ENCODE measurements at places on chromosomes 2 and 18. TPM values are rescaled to one million over a fixed set of nuclear protein-coding genes. Genes with fewer than 3 reads are reported as not detected.

DNA sequence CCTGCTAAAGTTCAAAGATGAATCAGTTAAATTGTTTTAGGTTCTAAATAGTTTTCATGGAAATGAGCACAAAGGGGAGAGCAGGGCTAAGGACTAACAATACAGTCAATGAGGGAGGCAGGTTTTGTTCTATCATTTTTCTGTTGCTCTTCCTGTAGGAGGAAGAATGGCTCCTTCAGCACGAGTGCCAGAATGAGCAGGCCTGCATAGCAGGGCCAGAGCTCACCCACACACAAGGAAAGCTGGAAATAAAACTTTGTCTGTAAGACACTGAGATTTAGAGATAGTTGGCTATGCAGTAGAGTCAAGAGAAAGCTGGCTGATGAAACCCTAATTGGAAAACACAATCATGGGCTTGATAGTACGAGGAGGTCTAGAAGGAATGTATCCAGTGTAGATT is 313.3 kb downstream of the MBD2 start:
- H3K36me3 ChIP-seq, result no peaks in the 10 kb centered on the region
- H3K4me3 ChIP-seq, result no peak overlapping the region
- no peaks in the 10 kb centered on the region for H3K4me1 ChIP-seq

DNA sequence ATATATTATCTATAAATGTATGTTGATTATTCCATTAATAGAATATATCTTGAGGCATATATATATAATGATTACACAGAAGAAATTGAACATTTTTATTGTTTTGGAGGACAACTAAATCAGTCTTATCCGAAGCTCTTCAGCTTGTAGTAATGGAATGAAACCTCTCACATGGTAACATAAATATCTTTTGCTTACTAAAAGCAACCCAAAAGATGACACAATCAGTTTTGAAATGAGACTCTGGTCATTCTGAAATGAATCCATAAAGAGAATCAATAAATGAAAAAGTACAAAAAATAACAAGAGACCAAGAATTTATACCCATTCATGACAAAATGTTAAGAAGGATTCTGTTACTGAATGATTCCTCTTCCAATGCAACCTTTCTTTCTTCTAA is 110.2 kb downstream of the FIGN start:
- DNase-seq, result no peak
- H3K4me1 ChIP-seq, result peaks cover 35% of the 10 kb centered on the region
- no peaks in the 10 kb centered on the region for H3K27me3 ChIP-seq
- H3K4me3 ChIP-seq, result no peak overlapping the region

DNA sequence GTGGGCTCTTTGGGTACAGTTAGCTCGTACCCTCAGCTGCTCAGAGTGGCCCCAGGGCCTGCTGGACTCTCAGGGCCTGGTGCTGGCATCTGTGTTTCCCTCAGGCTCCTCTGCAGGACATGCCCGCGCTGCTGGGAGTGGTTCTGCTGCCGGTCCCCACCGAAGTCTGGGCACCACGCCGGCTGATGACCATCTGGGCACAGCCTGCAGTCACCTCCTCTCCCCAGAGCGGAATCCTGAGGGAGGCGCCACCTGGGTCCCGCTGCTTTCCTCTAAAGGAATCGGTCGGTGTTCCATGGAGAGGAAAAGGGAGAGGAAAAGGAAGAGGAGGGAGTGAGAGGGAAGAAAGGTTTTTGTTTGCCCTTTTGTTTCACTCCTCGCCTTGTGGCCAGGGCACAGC is 43.6 kb downstream of the MC2R start:
- H3K27ac ChIP-seq, result no peak overlapping the region
- H3K4me3 ChIP-seq, result no peak overlapping the region
- no peaks in the 10 kb centered on the region for H3K36me3 ChIP-seq
- H3K4me1 ChIP-seq, result no peaks in the 10 kb centered on the region
- DNase-seq, result no peak

GRCh38 chr2:232458661-232459418 is 2.9 kb downstream of the ALPI start:
- H3K36me3 ChIP-seq, result no peaks in the 10 kb centered on the region
- no peak for DNase-seq
- peaks cover 22% of the 10 kb centered on the region for H3K27me3 ChIP-seq
- H3K4me3 ChIP-seq, result no peak overlapping the region
- no peak overlapping the region for H3K27ac ChIP-seq
- peaks cover 33% of the 10 kb centered on the region for H3K4me1 ChIP-seq

DNA sequence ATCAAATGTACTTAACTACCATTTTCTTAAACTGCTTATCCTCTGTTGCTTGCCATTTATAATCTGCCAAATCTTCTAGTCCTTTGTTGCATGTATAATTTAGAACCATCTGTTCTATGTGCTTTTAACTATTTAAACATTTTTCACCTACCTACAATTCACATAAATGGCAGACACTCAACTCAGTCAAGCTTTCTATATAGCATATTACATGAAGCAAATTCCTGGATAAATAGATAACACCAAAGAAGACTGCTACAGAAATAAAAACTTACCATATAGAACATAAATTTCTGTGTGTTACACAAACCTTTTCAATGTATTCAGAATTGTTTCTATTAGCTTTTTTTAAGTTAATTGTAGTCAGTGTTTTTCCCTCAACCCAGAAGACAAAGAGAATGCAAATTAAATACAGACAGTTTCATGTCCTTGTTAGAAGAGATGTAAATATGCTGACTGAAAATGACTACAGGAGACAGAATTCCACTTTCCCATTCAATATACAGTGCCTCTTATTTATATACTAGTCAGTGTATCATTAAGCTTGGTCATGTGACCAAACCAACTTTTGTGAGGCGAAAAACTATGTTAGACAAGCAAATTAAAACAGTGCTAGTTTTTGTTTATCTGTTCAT is 2.6 kb downstream of the BAZ2B start:
- peak overlapping the region; percentile 82 for H3K4me3 ChIP-seq
- DNase-seq, result no peak
- H3K27ac ChIP-seq, result peak overlapping the region; percentile 98
- peaks cover 44% of the 10 kb centered on the region for H3K4me1 ChIP-seq
- H3K27me3 ChIP-seq, result no peaks in the 10 kb centered on the region

- H3K27ac ChIP-seq, result no peak overlapping the region
- no peaks in the 10 kb centered on the region for H3K27me3 ChIP-seq
- H3K4me3 ChIP-seq, result no peak overlapping the region
- peaks cover 43% of the 10 kb centered on the region for H3K4me1 ChIP-seq
These were observed 394.8 kb upstream of the FANCL start for GRCh38 chr2:58635801-58636375.

- no peak for DNase-seq
- H3K4me1 ChIP-seq, result peaks cover 15% of the 10 kb centered on the region
- H3K36me3 ChIP-seq, result peaks cover 3% of the 10 kb centered on the region
- no peaks in the 10 kb centered on the region for H3K27me3 ChIP-seq
These were observed 57.2 kb downstream of the CALCRL start for GRCh38 chr2:187390891-187391290.

GRCh38 chr2:15935189-15935588 is 5.2 kb upstream of the MYCN start:
- DNase-seq, result no peak
- no peak overlapping the region for H3K4me3 ChIP-seq
- peaks cover 44% of the 10 kb centered on the region for H3K27me3 ChIP-seq
- no peak overlapping the region for H3K27ac ChIP-seq

- no peaks in the 10 kb centered on the region for H3K27me3 ChIP-seq
- H3K4me3 ChIP-seq, result no peak overlapping the region
- peaks cover 33% of the 10 kb centered on the region for H3K4me1 ChIP-seq
- no peak overlapping the region for H3K27ac ChIP-seq
- no peak for DNase-seq
These were observed 85.3 kb upstream of the GALNT5 start for GRCh38 chr2:157172239-157172638.

DNA sequence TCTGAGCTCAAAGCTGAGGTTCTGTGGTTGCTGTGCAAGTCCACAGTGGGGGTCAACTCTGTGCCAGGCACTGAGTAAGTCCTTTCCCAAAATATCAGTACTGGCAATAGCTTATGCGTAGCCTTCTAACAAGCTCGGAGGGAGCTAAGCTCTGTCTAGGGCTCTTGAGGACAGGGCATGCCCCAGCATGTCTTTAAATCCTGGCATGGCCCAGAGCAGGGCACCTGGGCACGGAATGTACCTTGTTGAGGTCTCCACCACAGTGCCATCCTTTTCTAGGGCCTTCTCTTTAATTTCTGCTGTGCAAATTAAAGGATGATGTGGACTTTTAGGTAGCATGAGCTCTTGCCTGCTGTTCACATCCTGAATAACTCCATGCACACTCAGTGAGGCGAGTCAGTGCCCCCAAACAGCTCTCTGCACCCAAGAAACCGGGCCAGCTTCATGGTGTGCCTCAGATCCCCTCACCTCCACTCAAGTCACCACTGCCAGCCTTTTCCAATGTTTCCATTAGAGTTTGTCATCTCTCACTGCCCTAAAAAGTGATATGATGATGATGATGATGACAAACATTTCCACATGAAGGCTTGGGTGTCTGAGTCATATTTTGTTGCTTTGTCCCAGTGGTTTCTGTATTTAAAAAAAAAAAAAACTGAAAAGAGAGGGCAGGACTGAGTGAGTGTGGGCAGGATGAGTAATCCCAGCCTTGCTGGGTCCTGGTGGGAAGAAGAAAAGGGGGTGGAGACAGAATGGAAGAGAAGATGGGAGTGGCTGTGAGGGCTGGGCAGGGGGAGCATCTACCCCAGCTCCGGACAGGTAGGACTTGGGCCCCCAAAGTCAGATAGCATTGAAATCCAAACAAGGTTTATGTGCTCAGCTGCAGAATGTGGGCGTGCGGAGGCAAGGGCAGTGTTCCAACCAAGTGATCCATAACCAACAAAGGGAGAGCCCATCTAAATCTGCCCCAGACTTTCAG is 78.9 kb downstream of the ZBTB7C start:
- no peaks in the 10 kb centered on the region for H3K36me3 ChIP-seq
- peaks cover 15% of the 10 kb centered on the region for H3K4me1 ChIP-seq
- DNase-seq, result no peak
- H3K27me3 ChIP-seq, result peaks cover 15% of the 10 kb centered on the region

GRCh38 chr2:238710032-238710735 is 137.7 kb upstream of the TWIST2 start:
- peaks cover 13% of the 10 kb centered on the region for H3K27me3 ChIP-seq
- H3K4me1 ChIP-seq, result no peaks in the 10 kb centered on the region
- DNase-seq, result no peak
- no peaks in the 10 kb centered on the region for H3K36me3 ChIP-seq
- no peak overlapping the region for H3K27ac ChIP-seq
- no peak overlapping the region for H3K4me3 ChIP-seq

DNA sequence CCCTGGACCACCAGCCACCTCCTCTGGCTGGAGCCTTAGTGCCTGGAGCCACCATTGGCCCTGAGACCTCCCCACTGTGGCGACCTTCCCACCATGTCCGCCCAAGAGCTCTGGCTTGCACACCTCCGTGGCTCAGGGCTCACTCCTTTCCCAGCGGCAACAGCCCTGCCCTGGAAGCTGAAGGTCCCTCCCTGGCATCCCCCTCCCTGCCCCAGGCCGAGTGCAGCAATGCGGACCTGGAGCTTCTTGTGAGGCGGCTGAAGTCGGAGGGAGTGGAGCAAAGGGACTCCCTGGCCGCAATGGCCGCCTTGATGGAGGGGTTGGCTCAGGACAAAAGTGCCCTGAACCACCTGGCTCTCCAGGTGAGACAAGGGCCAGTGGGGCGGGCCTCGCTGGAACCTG is 28.6 kb downstream of the CROCC2 start:
- H3K4me1 ChIP-seq, result no peaks in the 10 kb centered on the region
- peaks cover 29% of the 10 kb centered on the region for H3K27me3 ChIP-seq
- H3K27ac ChIP-seq, result no peak overlapping the region
- H3K4me3 ChIP-seq, result no peak overlapping the region
- no peaks in the 10 kb centered on the region for H3K36me3 ChIP-seq

DNA sequence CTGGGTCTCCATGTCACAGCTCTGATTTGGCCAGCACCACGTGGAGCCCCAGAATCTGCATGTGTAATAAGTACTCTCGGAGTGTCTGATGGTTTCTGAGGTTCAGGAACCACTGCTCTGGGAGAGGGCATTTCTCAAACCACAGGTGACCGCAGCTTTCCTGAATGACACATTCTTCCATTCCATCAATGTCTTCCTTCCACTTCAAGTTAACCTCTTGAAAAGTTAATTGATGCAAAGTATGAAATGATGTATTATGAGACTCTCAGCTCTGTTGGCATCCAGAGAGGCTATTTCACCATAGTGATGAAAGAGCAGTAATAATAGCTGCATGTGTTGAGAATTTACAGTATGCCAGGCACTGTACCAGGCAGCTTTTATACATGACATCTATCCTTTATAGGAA is 61.3 kb upstream of the CRIM1 start:
- DNase-seq, result no peak
- H3K27ac ChIP-seq, result no peak overlapping the region
- no peaks in the 10 kb centered on the region for H3K4me1 ChIP-seq
- H3K27me3 ChIP-seq, result peaks cover 17% of the 10 kb centered on the region
- no peak overlapping the region for H3K4me3 ChIP-seq

- peaks cover 20% of the 10 kb centered on the region for H3K27me3 ChIP-seq
- no peaks in the 10 kb centered on the region for H3K4me1 ChIP-seq
- no peaks in the 10 kb centered on the region for H3K36me3 ChIP-seq
- no peak overlapping the region for H3K27ac ChIP-seq
- no peak for DNase-seq
These were observed 34.9 kb upstream of the TFCP2L1 start for GRCh38 chr2:121319941-121320340.

DNA sequence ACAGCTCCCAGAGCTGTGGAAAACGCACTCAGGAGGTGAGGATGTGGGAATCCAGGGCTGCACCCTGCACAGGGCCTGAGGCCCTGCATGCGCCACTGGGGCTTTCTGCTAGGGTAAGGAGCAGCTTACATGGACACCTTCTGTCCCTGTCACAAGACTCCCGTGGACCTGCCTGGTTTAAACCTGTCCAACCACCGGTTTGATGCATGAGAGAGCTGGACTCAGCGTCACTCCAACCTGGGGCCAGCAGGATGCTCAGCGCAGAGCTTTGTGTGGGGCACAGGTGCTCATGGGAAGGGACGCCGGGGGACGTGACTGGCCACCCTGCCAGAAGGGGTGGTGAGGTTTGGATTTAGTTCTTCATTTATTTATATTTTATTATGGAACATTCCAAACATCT is 24.2 kb downstream of the SNORC start:
- no peaks in the 10 kb centered on the region for H3K27me3 ChIP-seq
- no peaks in the 10 kb centered on the region for H3K36me3 ChIP-seq
- no peak overlapping the region for H3K4me3 ChIP-seq
- no peak overlapping the region for H3K27ac ChIP-seq

DNA sequence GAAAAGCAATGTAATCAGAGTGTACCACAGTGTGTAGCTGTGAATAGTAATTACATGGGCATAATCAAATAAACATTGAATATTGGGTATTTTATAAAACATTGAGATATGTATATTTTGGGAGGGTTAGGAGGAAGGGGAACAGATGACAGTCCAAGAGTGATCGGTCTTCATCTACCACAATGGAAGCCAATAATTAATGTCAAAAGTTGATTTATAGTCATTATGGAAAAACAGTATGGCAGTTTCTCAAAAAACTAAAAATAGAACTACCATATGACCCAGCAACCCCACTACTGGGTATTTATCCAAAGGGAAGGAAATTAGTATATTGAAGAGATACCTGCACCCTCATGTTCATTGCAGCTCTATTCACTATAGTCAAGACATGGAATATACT is 5.8 kb upstream of the LAPTM4A start:
- H3K36me3 ChIP-seq, result peaks cover 3% of the 10 kb centered on the region
- no peak overlapping the region for H3K4me3 ChIP-seq
- H3K27me3 ChIP-seq, result no peaks in the 10 kb centered on the region
- DNase-seq, result no peak

The ADGRF3 gene
- 0.24 TPM for total RNA-seq

The IL37 gene
- total RNA-seq, result not detected

The TBR1 gene
- total RNA-seq, result not detected

The INO80D gene
- total RNA-seq, result 18.9 TPM

The CLHC1 gene
- total RNA-seq, result 21.6 TPM

The SERPINB11 gene
- total RNA-seq, result not detected

The CFC1 gene
- not detected for total RNA-seq

The MPHOSPH10 gene
- total RNA-seq, result 38.6 TPM

The KCNF1 gene
- not detected for total RNA-seq

The CD8B gene
- not detected for total RNA-seq

The TMEM169 gene
- 2.3 TPM for total RNA-seq

Measured in osteocyte (in vitro differentiated cells).